IMR-90 (cell line): ENCODE measurements at places on chromosomes 3 and 15. TPM values are rescaled to one million over a fixed set of nuclear protein-coding genes. Genes with fewer than 3 reads are reported as not detected.

GREM1 gene
- total RNA-seq = 848 and 1,032 TPM in 2 replicates

SCN11A gene
- under 0.01 TPM in 1 of 2 replicates, not detected in the other for total RNA-seq

IMPG2 gene
- 0.18 and 0.28 TPM in 2 replicates for total RNA-seq

LRTM1 gene
- not detected in 2 replicates for total RNA-seq

IL16 gene
- total RNA-seq = under 0.01 and 0.18 TPM in 2 replicates

SLC22A13 gene
- under 0.01 TPM in 2 replicates for total RNA-seq

LRRK1 gene
- total RNA-seq = 1.9 and 3.0 TPM in 2 replicates

DPPA4 gene
- not detected in 2 replicates for total RNA-seq

CD96 gene
- total RNA-seq = 0.18 and 0.28 TPM in 2 replicates

GSK3B gene
- 33.2 and 39.7 TPM in 2 replicates for total RNA-seq

CCDC39 gene
- not detected in 2 replicates for total RNA-seq

FEZF2 gene
- not detected in 2 replicates for total RNA-seq

CCR5 gene
- not detected in 2 replicates for total RNA-seq

GRCh38 chr15:101464256-101464998 lies 25.1 kb downstream of the PCSK6 start:
- no peak for DNase-seq

GRCh38 chr3:16114429-16114828 lies 60.1 kb upstream of the GALNT15 start:
- no peak for DNase-seq

DNA sequence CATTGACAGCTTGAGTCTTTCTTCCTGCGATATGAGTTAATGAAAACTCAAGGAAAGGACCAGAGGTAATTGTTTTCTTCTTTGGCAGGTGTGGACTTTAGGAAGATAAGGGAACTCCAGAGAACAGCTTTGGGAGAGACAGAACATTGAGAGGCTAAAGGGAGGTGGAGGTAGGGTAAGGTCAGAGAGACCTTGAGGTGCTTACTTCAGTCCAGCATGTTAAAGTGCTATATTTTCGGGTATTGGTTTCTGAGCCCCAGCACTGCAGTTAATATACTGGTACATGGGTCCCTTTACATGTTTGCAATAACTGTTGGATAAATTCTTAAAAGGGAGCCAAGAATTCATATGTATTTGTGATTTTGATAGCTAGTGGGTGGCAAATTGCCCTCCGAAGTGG lies 322.1 kb downstream of the THSD4 start:
- DNase-seq = no peak

DNA sequence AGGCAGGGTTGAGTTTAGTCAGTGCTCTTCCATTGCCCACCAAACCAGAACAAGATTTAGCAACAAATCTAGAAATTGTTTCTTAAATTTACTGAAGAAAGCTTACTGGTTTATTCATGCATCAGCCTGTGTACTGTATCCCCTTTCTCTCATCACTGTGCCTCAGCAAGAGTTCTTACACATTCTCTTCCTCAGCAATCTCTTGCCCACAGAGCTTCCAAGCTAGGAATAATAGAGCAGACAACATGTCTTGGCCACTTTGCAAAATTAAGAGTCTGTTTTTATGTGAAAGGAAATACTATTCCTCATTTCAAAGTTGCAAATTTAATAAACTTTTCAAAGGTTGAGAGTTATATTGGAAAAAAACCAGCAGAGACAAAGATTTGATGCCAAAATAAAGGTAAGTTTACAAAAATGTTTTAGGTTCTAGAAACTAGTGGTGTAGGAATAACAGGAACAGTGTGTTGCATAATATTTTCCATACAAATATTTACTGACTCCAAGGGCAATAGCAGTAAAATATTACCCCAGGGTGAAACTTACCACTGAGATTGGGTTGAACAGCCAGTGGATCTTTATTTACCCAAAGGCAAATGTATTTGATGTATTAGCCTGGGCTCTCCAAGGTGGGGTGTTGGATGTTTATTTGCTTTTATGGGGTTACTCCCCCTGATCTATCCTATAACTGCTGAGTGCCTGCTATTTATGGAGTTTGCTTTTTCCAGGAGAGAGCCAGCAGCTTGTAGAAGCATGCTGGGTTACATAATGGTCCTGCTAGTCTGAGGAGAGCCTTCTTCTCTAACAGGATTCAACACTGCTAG lies 276.7 kb downstream of the ADAMTSL3 start:
- DNase-seq = no peak

DNA sequence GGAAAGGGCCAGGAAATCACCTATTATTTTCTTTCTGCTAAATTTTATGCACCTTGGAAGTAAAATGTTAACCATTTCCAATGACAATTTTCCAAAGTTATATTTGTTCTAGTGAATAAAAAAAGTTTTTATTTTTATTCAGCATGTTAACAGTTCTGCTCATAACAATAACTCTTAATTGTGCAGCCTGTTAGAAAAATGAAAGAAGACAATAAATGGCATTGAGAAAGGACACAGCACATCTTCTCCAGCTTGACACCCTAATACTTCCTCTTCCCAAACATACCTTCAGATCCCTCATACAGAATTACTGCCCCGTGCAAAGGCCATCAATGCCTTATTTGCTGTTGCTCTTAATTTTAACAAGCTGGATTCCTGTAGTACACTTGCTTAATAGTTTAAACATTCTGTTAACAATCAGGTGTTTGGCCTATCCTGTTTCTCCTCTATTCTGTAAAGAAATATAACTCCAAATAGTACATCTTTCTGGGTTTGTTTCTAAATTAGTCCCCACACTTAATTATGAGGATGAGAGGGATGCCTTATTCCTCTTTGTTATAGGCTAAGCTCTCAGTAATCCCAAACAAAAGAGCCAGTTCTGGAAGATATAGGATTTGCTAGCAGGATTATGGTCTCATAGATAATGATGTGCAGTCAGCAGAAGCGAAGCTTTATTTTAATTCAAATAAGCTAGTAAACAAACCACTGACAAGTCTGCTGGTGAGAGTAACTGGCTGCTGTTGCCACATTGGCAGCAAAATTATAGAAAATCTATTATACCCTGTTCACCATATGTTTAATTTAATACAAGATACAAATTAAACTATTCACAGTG lies 19.2 kb upstream of the SOX2 start:
- DNase-seq = no peak

DNA sequence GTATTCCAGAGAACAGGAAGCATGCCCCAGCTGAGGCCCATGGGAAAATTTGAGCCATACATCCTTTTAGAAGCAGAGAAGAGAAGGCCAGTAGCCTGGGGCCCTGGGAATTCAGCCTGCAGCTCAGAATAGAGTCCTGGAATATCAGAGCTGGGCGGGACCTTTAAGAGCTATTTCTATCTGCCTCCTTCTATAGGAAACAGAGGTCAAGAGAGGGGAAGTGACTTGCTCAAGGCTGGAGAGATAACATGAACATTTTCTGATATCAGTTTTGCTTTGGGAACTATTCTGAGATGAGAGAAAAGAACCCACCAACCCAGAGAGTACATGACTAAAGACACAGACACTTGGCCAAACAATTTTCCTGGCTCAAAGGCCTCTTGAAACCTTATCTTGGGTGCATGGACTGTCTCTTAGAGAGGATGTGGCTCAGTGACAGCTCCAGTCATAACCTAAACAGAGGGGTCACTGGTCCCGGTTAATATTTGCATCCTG lies 26.0 kb downstream of the MASP1 start:
- DNase-seq = no peak

DNA sequence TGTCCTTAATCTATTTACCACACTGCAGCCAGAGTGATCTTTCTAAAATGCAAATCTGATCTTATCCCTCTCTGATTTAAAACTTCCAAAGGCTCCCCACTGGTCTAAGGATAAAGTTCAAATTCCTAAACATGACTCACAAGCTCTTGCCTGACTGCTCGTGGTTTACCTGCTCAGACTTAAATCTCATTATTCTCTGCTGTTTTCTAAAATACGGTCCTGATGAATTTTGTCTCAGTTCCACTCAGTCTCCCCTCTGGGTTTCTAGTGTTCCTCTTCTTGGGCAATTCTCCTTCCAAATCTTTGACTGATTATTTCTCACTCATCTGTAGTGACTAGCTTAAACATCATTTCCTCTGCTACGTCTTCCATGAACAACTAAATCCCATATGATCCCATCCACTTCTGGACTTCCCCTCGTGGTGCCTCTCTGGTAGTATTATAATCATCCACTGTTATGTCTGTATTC lies 108.3 kb downstream of the P3H2 start:
- peak; percentile 54 for DNase-seq

DNA sequence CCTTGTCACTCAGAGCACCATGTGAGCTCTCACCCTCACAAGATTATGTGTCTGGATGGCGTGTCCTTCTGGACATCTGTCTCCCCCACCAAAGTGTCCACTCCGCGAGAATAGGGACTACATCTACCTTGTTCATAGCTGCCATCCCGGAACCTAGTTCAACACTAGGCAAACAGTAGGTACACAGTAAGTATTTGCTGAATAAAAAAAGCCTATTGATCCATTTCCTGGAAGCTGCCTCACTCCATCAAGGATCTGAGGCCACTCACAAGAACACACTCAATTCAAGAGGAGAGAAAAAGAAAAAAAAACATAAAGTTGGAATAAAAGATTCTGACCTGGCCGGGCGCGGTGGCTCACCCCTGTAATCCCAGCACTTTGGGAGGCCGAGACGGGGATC lies 11.2 kb upstream of the ALAS1 start:
- DNase-seq = no peak

GRCh38 chr15:51348688-51349087 lies 7.2 kb downstream of the GLDN start:
- DNase-seq = no peak

DNA sequence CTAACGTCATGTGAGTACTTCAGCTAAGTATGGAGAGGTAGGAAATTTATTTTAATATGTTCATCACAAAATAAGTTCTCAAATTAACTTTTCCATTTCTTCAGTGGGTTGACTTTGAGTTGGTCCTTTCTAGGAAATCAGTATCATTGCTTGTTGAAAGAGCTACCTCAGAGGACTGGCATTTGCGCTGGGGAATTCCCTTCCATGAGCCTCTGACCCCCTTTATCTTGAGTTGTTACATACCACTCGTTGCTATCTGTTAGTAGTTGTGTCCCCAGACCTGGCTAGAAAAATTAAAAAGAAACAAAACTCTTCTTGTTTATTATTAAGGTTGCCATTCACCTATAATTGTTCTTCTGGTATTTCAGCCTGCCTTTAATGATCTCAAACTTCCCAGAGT lies 96.8 kb upstream of the ROBO2 start:
- DNase-seq = peak; percentile 50

DNA sequence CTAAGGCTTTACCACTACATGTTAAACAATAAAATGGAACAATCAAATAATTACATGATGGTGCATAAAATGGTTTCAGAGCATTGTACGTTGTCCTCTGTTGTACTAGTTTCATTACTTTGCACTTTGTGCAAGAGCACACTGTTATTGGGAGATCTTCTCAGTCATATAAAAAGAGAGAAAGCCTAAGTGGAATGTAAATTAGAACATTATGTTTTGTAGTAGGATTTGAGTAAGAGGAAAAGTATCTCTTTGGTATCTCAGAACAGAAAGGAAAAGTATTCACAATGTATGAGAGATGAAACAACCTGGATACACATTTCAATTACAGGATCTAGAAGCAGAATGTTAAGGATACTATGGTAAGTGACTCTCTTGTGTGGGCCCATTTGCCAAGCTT lies 26.9 kb upstream of the PLSCR2 start:
- DNase-seq = peak; percentile 21

- no peak for DNase-seq
These were observed 20.5 kb downstream of the SIDT1 start for GRCh38 chr3:113552851-113553250.

- DNase-seq = no peak
These were observed 5.8 kb downstream of the B2M start for GRCh38 chr15:44716983-44717602.

DNA sequence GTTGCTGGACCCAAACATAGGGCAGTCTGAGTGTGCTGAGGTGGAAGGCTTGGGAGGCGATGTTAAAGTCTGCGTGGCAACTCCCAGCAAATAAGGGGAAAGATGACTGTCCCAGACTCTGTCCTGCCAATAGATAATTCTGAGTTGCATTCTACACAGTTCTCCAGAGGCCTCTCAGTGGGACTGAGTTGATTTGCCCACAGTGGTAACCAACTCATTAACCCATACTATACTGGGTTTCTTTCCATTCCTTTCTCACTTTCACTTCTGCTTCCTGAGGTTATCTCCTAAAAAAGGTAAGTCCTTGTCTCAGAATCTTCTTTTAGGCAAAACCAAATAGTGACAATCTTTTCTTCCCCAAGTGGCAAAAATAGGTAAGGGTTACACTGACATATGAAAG lies 549.9 kb upstream of the DPPA4 start:
- DNase-seq = no peak

- peak; percentile 73 for DNase-seq
These were observed 119.7 kb upstream of the IGSF10 start for GRCh38 chr3:151580591-151580990.

- DNase-seq = no peak
These were observed 150.9 kb downstream of the FMN1 start for GRCh38 chr15:33043636-33044035.

GRCh38 chr15:74259292-74259648 lies 23.1 kb downstream of the CCDC33 start:
- DNase-seq = no peak

- no peak for DNase-seq
These were observed 4.5 kb downstream of the UROC1 start for GRCh38 chr3:126512916-126513650.

DNA sequence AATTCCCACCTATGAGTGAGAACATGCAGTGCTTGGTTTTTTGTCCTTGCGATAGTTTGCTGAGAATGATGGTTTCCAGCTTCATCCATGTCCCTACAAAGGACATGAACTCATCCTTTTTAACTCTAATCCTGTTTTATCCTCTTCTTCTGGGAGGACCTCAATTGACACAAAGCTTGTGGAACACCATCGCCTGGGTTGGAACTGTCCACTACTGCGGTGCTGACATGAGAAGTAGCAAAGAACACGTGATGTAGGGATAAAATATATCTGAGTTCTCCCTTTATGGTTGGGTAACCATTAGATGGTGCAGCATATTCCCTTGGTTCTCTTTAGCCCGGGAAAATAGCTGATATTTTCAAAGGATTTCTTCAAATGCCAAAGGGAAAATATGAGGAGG lies 105.3 kb upstream of the TOPAZ1 start:
- no peak for DNase-seq

DNA sequence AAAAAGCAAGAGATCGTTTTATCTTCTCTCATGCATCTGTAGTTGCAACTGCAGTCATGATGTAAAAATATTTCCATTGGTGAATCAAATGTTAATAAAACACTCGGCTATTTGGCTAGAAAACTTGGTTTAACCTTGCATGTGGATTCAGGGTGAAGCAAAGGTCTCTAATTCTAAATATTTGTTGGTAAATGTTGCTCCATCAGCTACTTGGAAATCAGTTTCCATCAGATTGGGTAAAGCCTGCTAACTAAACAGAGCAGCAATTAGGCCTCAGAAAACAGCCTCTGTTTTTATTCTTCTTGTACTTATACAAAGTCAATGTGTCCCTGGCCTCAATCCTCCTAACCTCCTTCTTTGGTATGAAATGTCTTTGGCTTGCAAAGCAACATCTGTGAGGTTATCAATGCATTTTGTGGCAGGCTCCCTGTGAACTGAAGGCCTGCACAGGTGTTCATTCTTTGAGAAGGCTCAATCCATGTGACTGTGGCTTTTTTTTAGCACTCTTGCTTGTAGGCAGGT lies 312.3 kb downstream of the WDR72 start:
- DNase-seq = no peak

GRCh38 chr15:62362608-62363007 lies 197.5 kb upstream of the C2CD4B start:
- DNase-seq = peak; percentile 51

GRCh38 chr3:172847292-172847691 lies 96.8 kb downstream of the ECT2 start:
- no peak for DNase-seq
